OCI-LY7 (cell line): ENCODE measurements at places on chromosomes 7 and 10.

- DNase-seq, result no peak
These were observed 92.9 kb downstream of the SRPK2 start for GRCh38 chr7:105295596-105296352.

DNA sequence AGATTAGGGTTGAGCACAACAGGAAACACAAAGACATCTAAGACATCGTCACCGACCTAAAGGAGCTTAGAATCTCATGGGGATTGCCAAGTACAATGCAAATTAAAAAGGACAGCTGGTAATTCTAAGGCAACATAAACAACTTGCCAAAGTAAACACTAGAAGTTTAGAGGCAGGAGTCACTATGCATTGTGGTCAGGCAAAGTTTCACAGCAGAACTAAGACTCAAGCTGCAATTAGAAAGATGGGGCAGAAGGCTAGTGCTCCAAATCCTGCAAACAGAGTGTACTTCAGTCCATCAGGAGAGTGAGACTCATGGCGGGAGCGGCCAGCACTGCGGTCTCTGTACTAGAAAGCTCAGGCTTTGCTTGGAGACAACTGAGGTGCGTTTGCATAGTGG is 52.7 kb downstream of the HIPK2 start:
- DNase-seq, result peak; percentile 4

DNA sequence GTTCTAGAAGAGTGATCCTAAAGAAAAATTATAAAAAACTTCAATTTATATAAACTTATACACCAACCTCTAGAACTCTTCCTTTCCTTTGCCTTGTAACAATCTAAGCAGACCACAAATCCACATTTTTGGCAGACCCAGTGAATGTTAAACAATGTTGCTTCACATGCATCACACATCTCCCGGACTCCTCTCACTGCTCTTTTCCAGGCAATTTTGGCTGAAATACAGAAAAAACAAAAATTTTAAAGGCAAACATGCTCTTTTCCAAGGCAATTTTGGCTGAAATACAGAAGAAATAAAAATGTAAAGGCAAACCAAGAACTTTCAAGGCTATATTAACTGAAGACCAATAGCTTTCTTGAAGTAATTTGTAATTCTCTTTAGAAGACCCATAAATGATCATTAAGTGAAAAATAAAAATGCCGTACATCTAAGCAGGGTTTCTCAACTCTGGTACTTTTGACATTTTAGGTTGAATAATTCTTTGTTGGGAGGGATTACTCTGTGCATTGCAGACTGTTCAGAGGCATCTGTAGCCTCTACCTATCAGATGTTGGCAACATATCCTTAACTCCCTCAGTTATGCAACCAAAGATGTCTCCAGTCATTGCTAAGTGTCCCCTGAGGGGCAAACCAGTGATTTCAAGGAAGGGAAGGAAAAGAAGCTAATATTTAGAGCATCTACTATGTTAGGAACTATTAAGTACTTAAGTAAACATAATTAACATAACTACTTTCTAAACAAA is 64.4 kb downstream of the NRBF2 start:
- DNase-seq, result no peak

DNA sequence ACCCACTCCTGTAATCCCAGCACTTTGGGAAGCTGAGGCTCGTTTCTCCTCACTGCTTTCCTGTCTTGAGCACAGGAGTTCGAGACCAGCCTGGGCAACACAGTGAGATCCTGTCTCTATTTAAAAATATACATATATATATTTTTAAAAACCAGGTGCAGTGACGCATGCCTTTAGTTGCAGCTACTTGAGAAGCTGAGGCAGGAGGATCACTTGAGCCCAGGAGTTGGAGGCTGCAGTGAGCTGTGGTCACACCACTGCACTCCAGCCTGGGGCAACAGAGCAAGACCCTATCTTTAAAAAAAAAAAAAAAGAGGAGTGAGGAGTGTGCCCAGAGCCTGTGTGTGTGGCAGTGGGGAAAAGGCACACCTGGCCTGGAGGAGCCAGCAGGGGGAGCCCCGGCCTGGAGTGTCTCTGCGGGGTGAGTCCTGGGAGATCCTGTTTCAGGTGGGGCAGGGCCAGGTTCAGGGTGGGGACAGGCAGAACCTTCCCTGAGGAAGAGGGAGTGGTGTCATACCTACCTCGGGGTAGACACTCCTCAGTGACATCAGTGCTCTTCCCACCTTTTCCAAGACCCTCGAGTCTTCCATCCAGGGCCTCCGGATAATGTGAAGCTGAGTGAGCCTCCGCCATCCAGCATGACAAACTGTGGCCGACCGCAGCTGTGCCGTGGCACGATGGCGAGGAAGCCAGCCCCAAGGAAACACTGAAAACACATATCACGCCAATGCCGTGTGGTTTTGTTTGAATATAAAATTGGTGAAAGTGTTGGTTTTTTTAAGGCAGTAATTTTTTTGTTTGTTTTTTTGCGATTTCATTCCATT is 9.0 kb upstream of the ARPC1B start:
- peak; percentile 55 for DNase-seq

DNA sequence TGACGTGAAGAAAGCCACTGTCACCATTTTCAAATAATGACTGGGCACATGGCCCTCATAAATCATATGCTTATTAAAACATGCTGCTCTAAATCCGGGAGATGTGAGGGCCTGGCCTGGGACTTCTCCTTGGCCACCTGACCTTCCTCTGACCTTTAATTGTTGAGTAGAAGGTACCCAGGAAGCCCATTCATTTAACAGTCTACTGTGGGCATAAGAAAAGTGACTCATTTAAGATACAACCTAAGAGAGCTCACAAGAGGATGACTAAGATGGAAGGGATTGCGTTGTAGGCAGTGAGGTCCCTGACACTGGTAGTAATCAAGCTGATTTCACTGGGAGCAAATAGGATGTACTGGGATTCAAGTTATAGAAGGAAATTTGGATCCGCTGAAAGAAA is 203.4 kb upstream of the GPR26 start:
- no peak for DNase-seq

- no peak for DNase-seq
These were observed 832.1 kb downstream of the SORCS3 start for GRCh38 chr10:105473170-105473569.

- DNase-seq, result no peak
These were observed 258.7 kb downstream of the ZMYND11 start for GRCh38 chr10:393787-394438.

- DNase-seq, result no peak
These were observed 494.9 kb upstream of the AKR1E2 start for GRCh38 chr10:4331150-4331549.

GRCh38 chr7:51262796-51263531 is 53.6 kb downstream of the COBL start:
- DNase-seq, result no peak

- DNase-seq, result no peak
These were observed 272.8 kb upstream of the IMMP2L start for GRCh38 chr7:111835066-111835465.

DNA sequence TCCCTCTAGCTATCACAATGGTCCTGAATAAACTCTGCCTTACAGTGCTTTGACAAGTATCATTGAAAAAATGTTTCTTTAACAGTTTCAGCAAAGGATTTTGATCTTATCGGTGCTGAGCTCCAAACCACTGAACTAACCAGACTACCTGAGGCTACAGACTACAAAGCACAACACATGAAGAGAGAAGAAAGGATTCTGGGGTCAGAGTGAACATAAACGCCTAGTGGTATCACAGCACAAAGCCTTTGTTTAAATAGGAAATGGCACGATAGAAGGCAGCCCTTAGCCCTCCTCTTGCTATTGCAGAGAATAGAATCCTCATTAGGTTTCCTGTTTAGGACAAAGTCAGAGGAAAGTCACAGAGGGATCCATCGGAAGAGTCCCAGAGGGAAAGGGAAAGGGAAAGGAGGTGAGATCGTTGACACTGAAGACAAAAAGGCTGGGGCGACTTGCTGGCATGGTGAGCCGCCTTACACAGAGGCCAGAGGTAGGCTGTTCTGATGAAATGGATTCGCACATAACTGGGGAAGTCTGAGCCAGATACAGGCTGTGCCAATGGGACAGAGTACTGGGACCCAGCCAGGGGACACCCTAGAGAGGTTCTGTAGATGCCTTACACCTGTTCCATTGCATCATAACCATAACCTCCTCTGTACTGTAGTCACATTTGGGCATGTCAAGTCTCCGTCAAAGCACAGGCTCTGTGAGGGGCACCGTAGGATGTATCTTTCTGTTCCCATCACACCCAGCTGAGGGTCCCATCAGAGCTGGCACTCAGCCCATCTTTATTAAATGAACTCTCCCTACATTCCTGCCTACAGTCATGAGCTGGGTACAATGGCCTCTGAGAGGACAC is 71.5 kb downstream of the XPNPEP1 start:
- no peak for DNase-seq

GRCh38 chr10:73786512-73786885 is 1.1 kb downstream of the ZSWIM8 start:
- no peak for DNase-seq

GRCh38 chr10:22049635-22050034 is 46.1 kb upstream of the DNAJC1 start:
- DNase-seq, result no peak

DNA sequence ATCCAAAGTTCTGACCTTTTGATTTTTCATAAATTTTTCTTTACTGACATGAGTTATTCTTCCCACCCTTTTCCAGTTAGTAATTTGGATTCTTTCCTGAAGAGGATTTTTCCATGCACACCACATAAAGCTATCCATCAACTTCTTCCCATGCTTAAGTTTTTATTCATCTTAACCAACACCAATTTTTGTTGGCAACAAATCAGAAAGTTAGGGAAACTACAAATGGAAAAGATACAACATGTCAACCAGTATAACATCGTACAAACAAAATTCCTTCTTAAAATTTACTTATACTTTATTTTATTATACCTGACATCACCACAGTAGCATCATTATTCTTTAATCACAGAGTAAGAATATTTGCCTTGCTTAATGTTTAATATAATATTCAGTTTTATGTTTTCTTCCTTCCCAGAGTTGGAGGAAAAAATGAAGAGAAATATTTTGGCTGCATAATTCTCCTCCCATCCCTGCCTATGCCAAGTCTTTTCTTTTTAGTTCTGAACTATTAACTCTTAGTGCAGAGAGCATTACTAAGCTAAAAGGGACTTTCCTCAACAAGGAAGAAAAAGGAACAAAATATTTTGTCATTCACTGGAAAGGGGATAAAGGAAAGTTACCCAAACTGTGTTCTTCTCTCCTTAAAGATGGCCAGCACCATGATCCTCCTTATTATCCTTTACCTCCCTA is 67.5 kb upstream of the MEOX2 start:
- no peak for DNase-seq

DNA sequence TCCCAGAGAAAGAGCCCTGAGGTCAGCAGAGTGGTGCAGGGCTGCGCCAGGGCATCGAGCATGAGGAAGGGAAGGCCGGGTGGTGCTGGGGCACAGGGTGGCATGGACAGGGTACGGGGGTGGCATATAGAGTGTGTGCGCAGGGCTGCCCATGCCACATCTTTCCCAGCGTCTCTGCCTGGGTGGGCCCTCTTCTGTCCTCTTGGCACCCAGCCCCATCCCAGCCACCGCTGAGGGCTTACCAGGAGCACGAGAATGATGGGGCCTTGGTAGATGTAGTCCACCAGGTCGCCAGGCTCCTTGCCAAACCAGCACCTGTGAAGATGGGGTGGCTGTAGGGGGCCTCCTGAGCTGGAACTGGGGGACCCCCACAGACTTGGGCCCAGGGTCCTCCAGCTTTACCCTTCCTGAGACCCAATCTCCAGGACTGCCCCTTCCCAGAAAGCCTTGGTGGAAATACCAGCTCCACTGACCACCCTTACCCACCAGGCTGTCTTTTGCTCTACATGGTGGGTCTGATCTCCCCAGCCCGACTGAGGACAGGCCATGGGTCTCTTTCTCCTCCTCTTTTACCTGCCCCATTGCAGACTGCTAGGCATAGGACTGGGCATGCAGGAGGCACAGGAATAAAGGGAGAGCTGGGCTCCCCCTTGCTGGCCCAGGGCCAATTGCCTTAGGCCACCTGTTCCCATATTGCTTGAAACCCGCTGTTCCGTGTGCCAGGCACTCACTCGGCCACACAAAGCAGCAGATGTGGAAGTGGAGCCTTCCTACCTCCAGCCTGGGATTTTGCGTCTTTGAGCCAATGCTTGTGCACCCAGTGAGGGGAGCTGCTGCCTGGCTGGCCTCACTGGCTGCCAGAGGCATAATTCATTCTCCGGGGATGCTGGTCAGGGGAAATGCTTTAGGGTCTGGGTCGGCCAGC is 21.7 kb downstream of the CRHR2 start:
- no peak for DNase-seq

DNA sequence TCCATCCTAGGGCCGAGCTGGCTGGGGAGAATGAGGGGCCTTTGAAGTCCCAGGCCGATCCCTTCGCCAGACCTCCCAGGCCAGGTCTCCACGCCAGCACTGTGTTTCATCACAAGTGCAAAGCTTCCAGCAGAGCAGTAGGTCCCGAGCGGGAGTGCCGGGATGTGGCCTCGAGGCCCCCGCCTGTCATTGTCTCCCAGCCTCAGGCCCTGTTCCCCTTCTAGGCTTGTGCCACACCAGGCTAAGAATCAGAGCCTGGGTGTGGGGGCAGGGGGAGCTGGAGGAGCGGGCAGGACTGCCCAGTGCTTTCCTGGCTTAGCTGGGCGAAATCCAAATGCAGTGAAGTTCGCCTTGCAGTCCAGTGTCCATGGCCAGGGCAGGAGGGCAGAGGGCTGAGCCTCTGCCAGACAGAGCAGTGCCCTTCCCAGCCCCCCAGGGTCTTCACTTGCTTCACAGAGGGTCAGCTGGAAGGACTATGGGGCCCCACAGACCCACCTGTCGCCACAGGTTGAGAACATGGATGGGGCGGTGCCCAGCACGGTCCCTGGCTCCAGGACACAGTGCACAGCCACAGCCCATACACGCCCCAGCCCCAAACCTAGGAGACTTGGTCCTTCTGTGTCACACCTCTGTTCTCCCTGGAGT is 20.2 kb upstream of the PFKFB3 start:
- no peak for DNase-seq

DNA sequence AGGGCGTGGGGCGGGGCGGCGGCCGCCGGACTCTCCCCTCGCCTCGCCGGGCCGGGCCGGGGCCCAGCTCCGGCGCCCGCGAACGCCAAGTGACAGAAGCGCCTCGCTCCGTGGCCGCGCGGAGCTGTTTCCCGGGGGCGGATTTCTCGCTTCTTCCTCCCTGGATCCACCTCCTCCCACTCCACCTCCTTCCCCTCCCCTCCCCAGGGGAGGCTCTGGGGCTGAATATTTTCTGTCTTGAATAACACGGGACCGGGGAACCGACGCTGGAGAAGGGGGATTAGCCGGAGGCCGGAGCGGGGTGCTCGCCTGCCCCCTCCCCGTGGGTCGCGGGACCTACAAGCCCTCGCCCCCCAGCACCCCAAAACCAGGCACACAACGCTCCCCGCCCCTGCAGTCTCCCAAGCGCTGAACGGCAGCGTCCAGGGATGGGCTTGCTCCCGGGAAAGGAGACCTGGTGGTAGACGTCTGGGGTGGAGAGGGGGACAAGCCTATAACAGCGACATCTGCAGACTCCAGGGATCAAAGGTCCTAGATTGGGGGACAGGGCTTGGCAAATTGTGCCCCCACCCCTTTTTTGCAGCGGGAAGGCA is at the start of gene ARHGAP21:
Gene ARHGAP21 (minus strand): TSS at position 100 of the 593 bp plus-strand sequence. CDS start 1,988 bp downstream, outside the sequence.
- DNase-seq, result peak; percentile 63

- DNase-seq, result no peak
These were observed 59.2 kb downstream of the CROT start for GRCh38 chr7:87404674-87405073.
